ENCODE measurements at places on chromosomes 5 and 9.

DNA sequence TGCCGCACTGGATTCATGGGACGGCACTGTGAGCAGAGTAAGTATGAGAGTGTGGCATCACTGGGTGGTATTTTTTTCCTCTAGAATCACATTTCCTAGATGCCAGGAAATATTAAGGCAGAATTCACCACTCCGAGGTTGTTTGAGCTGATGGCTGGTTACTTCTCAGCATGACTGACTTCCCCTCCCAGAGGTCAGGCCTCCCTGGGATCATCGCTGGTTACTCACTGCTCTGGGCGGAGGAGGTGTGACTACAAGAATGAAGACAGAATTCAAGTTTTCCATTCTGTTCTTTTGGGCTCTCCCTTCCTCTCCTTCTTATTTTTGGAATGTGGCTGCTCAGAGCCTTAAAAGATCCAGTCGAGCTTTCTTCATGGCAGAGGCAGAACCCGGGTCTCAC is 76.6 kb upstream of the PRRC1 start:
- DNase-seq, result no peak

- DNase-seq, result no peak
These were observed 37.3 kb upstream of the CTNND2 start for GRCh38 chr5:11941566-11941965.

- DNase-seq, result no peak
These were observed 362.7 kb downstream of the GADD45G start for GRCh38 chr9:89967527-89967926.

- DNase-seq, result no peak
These were observed 2.8 kb downstream of the ZNF608 start for GRCh38 chr5:124743602-124744169.

DNA sequence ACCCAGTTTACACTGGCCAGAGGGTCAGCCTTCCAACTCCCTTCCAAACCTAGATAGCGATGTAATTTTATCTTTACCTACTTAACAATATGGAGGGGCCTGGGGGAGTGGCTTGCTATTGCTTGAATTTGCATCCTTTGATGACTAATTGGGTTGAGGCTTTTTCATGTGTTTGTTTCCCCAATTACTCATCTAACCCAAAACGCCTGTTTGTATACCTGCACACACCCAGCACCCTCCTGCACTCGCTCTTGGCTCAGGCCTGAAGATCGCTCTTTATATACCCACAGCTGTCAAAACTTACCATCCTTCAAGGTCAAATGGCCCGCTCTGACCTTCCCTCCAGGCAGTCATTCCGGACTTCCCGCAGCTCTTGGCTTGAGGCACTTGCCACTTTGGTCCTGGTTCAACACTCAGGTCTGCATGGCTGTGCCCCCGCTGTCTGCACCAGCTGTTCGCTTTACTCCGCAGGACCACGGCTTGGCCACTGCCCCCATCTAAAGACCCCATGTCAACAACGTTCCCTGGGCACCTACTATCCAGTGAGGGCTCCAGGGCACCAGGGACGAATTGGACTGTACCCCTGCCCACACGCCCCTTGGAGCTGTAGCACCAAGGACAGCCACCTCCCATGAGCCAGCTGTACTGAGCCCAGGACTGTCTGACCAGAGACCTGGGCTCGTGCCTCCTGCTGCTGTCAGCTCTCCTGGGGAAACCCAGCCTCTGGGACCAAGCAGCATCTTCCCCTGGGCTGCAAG is 76.1 kb upstream of the ADAMTS2 start:
- DNase-seq, result no peak

DNA sequence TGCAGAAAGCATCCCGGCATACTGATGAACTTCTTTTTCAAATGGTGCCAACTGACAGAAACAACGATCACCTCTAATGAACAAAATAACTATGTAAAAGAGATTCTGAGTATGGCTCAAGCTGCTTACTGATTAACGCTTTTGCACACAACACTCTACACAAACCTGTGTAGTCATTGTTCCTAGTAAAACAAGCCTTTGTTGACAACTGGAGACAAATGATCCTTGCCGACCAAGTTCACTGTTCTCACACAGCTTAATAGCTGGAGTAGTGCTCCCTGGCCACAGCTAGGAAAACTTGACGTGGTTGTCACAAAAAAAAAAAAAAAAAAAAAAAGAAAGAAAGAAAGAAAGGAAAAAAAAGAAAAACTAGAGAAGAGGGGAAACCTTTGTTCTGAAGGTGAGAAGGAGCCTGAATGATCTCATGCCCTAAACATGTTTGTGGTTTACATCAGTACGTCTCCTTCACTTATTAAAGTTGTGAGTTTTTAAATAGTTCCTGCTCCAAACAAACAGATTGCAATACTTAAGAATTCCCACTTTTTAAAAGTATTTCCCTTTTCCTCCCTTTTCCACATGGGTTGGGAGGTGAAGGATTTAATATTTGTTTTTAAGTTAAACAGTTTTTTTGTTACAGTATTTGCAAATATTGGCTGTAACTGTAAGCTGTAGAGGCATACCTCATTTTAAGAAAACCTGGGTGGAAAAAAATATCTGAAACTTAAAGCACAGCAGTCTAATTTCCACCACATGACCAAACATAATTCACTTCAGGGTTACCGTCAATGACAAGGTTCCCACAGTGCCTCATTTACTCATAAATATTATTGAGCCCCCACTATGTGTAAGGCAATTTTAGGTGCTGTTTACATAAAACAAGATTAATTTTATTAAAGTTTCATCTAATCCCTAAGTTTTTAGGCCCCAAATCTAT is 63.7 kb downstream of the GLIS3 start:
- DNase-seq, result no peak

DNA sequence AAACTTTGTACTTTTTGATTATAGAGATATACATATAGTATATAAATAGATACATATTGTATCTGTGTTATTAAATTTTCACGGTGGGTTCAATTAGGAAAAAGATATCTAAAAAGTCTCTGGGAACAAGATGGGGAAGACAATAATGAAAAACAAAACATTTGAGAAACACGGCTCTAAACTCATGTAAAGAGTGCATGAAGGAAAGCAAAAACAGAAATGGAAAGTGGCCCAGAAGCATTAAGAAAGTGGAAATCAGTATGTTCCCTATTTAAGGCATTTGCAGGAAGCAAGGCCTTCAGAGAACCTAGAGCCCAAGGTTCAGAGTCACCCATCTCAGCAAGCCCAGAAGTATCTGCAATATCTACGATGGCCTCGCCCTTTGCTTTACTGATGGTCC is at the start of gene IFNA1:
Gene IFNA1, plus strand, starts transcription at position 301 of the 400 bp plus-strand sequence. Its CDS starts 69 bp downstream, at position 370.
- no peak for DNase-seq

GRCh38 chr5:149611326-149611725 is 30.0 kb downstream of the ARHGEF37 start:
- no peak for DNase-seq

DNA sequence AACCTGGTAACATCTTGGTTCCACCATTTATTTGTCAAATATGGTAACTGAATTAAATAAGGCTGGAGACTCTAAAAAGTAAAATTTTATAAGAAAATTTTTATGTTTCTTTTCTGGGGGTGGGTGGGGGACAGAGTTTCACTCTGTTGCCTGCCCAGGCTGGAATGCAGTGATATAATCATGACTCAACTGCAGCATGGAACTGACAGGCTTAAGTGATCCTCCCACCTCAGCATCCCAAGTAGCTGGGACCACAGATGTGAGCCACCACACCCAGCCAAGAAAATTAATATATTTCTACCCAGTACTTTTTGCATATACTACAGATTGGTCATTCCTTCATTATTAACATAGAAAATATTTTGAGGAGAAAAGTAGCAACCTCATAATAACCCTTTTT is 216.9 kb downstream of the DEPDC1B start:
- DNase-seq, result no peak

GRCh38 chr5:8058616-8059190 is 189.8 kb downstream of the MTRR start:
- no peak for DNase-seq

DNA sequence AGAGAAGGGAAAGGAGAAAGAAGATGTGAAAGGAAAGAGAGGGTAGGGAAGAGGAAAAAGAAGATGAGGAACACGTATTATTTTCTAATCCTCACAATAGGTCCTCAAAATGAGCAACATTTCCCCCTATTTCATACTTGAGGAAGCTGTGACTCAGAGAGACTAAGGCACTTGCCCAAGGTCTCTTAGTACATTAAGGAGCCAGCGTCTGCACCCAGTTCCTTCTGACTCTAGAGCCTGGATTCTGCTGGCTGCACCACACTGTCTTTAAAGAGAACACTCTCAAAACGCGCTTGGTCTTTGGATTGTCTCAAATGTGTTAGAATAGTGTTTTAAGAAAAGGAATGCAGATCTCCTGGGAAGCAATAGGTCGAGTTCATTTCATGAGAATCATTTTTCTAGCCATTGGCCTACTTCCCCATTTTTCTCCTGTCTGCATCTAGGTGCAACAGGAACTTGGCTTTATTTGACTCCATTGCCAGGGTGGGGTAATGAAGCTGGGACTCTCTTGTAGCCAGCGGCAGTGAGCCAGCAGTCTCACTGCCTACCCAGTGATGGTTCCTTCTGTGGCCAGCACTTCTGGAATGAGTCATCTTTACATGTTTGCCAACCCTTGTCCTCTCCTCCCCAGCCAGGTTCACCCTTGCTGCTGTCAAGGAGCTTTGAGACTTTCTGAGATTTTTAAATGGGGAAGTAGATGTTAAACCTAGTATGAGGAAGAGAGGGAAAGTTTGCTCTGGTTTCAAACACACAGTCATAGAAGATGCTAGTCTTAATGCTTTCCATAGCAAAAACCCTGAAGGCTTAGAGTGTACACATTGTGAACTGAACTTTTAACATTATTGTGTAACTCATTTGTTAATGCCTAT is 82.7 kb downstream of the DOCK8 start:
- no peak for DNase-seq

- no peak for DNase-seq
These were observed 17.7 kb downstream of the CAVIN4 start for GRCh38 chr9:100595391-100596199.

DNA sequence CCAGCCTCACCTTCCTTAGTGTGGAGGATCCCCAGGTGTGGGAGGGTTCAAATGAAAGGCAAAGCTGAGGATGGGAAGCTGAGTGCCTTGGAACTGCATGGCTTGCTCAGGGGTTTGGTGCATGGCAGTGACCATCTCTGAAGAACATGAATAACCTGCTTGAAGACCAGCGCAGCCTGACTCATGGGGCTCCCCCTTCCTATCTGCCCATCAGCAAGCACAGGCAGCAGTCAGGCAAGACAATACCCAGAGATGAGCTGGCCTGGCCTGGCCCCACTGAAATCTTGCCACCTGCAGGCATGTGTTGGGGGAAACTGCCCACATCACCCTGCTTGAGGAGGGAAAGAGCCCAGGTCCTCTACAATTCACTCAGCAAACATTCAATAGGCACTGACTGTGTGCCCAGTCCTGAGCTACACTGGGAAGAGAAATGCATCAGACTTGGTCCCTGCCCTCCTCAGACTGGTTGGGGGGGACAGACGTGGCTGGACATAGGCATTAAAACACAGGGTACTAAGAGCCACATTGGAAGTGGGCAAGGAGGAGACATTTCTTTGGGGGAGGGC is 105.0 kb upstream of the ALDH1B1 start:
- DNase-seq, result no peak

DNA sequence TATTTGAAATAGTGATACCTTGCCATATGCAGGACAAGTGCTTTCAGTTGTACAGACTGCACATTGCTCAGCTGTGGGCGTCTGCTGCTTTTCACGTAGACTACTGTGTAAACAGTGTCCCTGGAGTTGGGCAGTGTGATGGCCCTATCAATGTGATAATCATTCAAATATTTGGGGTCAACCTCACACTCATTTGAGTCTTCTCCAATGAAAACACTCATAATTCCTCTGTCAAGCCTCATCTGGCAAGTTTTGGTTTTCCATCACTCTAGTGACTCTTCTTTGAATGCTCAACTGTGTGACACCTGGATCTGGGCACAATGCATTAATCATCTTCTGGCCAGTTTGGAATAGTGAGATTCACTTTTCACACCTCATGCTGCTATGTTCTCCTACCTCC is 64.4 kb downstream of the UGCG start:
- no peak for DNase-seq

DNA sequence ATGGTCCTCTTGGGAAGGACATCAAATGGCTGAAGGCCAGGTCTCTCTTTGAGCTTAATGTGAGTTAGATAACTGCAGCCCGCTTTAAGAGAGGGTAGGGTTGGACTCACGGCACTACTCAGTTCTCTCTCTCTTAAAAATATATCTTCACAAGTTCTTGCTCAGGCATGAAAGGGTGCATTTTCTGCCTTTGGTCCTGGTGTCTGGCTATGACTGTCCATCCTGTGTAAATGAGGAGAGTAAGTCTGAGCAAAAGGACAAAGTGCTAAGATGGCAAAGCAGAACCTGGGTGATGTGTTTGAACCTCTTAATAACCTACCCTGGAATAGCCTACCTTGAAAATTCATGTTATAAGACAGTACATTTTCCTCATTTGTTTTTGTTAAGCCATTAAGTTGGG is 293.4 kb downstream of the PDE4D start:
- DNase-seq, result no peak

GRCh38 chr9:137688261-137688660 is 69.5 kb downstream of the EHMT1 start:
- DNase-seq, result no peak

DNA sequence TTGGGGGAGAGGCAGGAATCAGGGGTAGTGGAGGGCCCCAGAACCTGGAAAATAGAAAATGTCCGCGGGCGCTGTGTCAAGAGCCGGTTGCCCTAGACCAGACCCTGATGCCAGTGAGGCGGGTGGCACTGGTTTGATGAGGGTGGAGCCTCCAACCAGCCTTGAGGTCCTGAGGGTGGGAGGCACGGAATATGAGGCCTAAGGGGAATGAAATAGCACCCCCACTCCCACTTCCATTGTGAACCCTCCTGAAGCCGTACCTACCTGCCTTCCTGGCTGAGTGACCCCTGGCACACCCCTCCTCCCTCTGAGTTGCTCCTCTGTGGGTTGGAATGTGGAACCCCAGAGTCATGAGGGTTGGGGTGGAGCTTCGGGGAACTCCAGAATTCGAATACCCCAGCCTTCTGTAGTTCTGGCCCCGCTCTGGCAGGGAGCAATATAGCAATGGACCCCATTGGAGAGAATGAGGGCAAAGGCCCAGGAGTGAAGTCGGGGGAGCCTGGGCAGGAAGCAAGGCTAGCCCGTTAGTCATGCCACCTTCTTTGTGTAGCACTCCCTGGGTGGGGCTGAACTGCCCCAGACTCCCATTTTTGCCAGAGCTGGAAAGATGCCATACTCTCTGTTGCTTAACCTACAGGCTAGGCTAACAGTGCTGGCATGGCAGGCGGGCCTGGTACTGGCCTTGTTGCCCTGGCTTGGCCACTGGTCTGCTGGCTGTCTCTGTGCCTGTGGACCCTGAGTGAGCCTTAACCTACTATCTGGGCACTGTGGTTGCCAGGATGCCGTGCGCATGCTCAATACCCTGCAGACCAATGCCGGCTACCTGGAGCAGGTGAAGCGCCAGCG is 1.0 kb downstream of the FPGS start:
- no peak for DNase-seq

GRCh38 chr5:172769616-172770373 is 1.2 kb downstream of the DUSP1 start:
- DNase-seq, result no peak

DNA sequence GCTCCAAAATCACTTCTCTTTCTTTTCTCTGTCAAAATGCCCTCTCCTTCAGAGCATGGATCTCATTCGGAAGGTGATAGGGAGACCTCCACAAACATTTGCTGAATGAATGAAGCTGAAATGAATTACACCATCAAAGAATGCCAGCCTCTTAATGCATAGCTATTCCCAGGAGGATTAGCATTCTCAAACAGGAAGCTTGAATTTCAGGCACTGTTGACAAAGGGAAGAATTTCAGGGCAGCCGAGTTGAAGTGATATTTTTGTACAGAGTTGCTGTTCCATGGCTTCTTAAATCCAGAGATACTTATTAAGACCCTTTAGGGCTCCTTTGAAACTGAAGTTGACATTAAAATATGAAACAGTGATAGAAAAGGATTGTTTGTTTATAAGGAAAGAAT is 18.8 kb downstream of the HBEGF start:
- DNase-seq, result no peak

Measured in GOT3 (cell line).